ENCODE measurements at places on chromosomes 2 and 18. TPM values are rescaled to one million over a fixed set of nuclear protein-coding genes. Genes with fewer than 3 reads are reported as not detected.

- no peaks in the 10 kb centered on the region for H3K27me3 ChIP-seq
- no peaks in the 10 kb centered on the region for H3K36me3 ChIP-seq
Measured at GRCh38 chr18:3910512-3910911, 460.5 kb downstream of the TGIF1 start.

- no peaks in the 10 kb centered on the region for H3K27me3 ChIP-seq
- peaks cover 9% of the 10 kb centered on the region for H3K4me1 ChIP-seq
- peak; percentile 94 for DNase-seq
- H3K4me3 ChIP-seq: no peak overlapping the region
- H3K27ac ChIP-seq: no peak overlapping the region
- no peaks in the 10 kb centered on the region for H3K36me3 ChIP-seq
Measured at GRCh38 chr18:9814431-9814830, 71.3 kb upstream of the TXNDC2 start.

GRCh38 chr2:215536510-215536909 lies 100.6 kb upstream of the FN1 start:
- peaks cover 8% of the 10 kb centered on the region for H3K4me1 ChIP-seq
- no peak overlapping the region for H3K4me3 ChIP-seq
- peak; percentile 41 for DNase-seq
- no peaks in the 10 kb centered on the region for H3K27me3 ChIP-seq
- no peaks in the 10 kb centered on the region for H3K36me3 ChIP-seq

DNA sequence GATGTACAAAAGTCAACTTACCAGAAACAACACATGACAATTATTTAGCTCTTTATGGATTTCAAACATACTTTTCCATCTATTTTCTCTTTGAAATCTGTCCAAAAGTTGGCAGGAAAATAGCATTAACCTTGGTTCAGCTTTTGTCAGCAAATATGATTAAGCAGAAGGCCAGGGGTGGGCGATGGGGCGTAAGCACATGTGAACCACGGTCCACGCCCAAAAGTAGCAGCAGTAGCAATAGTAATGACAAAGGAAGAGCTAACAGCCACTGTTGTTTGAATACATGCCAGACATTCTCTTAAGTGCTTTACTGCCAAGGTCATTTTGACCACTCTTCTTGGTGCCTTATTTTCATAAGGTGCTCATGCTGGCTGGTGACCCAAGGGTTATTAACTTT lies 73.5 kb downstream of the ANTXR1 start:
- H3K27ac ChIP-seq: no peak overlapping the region
- peaks cover 3% of the 10 kb centered on the region for H3K36me3 ChIP-seq
- H3K4me1 ChIP-seq: peaks cover 27% of the 10 kb centered on the region
- no peak overlapping the region for H3K4me3 ChIP-seq

DNA sequence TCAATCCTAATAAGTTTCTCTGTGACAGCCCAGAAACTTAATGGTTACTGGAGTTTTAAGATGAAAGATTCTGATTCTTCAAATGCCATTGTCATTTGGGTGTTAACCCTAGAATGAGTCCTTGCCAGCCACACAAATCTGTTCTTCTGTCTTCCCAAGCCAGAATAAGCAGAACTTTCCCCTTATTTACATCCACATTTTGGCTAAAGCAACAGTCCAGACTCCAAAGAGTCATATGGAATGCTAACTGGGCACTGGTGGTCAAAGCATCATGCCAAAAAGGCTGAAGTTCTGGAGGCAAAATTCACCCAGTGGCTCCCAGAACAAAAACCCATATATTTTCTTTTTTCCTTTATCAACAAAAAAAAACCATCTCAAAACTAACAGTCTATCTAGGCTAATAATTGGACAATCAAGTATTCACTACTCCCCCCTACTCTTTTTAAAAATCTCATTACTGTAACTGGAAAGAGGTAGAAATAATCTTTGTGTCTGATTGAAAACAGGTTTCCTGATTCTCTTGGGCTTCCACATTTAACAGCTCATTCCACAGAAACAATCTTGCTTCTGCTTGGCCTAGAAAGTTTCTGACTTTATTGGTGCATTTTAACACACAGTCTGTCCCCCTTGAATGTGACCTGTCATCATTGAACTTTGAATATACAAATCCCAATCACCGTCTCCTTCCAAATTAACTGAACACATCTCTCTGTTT lies 89.6 kb upstream of the SETBP1 start:
- no peaks in the 10 kb centered on the region for H3K36me3 ChIP-seq
- no peak overlapping the region for H3K4me3 ChIP-seq
- H3K4me1 ChIP-seq: peaks cover 11% of the 10 kb centered on the region
- DNase-seq: peak; percentile 24
- no peak overlapping the region for H3K27ac ChIP-seq

- no peak overlapping the region for H3K27ac ChIP-seq
- no peaks in the 10 kb centered on the region for H3K4me1 ChIP-seq
- no peaks in the 10 kb centered on the region for H3K27me3 ChIP-seq
- H3K4me3 ChIP-seq: no peak overlapping the region
Measured at GRCh38 chr2:150548527-150548926, 61.1 kb upstream of the RND3 start.

GRCh38 chr2:238488347-238488826 lies 61.7 kb downstream of the ASB1 start:
- H3K27me3 ChIP-seq: no peaks in the 10 kb centered on the region
- H3K4me1 ChIP-seq: no peaks in the 10 kb centered on the region

- peak; percentile 68 for DNase-seq
- H3K36me3 ChIP-seq: no peaks in the 10 kb centered on the region
- no peak overlapping the region for H3K27ac ChIP-seq
- H3K4me1 ChIP-seq: no peaks in the 10 kb centered on the region
Measured at GRCh38 chr2:216090369-216090786, 8.7 kb downstream of the TMEM169 start.

DNA sequence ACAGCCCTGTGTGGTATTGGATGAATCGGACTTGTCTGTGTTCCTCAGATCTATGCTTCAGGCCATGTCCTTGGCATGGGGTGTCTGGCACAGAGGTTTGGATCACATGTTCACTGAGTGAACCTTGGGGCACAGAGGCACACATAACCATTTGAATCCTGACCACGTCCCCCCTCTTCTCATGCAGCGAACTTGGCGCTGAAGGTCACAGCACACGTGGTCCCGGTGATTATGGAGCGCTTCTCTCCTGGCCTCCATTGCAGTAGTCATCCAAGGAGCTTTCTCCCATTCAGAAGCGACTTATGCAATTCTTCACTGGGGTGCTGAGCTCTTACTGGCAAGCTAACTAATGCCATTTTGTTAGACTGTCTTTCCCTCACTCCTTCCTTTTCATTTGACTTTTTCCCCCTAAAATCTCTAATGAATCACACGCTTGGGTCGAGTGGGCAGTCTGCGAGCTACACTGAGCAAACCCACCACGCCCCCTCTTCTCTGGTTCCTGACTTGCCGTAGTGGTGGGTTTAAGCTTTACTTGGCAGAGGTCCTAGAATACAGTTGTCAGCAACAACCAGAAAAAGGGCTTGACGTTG lies 59.4 kb downstream of the KCNG2 start:
- peaks cover 2% of the 10 kb centered on the region for H3K4me1 ChIP-seq
- H3K36me3 ChIP-seq: no peaks in the 10 kb centered on the region
- no peaks in the 10 kb centered on the region for H3K27me3 ChIP-seq
- no peak overlapping the region for H3K27ac ChIP-seq

DNA sequence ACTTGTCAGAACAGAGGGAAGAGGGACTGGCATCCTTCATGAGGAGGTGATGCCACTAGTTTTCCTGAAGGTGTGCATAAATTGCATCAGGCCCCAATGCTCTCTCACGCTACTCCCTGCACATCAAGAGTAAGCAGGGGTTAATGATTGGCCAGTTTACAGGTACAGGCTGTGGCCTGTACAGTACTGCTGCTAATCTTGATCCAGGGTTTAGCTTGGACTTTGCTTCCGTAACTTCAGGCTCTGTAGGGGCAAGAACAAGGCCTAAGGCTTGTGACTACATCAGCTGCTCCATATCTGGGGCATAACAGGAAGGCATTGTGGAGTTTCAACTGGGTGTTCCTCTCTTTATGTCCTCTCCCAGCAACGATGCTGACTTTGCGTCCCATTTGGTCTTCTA lies 96.8 kb upstream of the FZD7 start:
- H3K27me3 ChIP-seq: peaks cover 7% of the 10 kb centered on the region
- no peaks in the 10 kb centered on the region for H3K4me1 ChIP-seq
- H3K4me3 ChIP-seq: no peak overlapping the region
- no peaks in the 10 kb centered on the region for H3K36me3 ChIP-seq

DNA sequence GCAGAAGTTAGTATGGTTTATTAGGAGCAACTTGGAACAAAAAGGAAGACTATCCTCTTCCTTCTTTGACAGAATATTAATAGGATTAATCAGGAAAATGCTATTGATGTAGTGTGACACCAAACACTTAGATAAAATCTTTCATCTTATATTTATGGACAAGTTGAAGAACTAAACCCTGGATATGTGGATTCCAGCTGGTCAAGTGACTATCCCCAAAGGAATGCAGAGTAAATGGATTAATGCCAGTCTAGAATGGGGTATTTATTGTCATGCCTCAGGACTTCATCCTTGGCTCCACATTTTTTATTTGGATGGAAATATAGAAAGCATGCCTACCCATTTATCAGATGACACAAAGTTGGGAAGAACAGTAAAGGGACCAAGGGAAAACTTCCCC lies 124.0 kb upstream of the TTC39C start:
- H3K36me3 ChIP-seq: no peaks in the 10 kb centered on the region
- no peaks in the 10 kb centered on the region for H3K27me3 ChIP-seq
- no peaks in the 10 kb centered on the region for H3K4me1 ChIP-seq
- no peak overlapping the region for H3K27ac ChIP-seq
- DNase-seq: peak; percentile 27

CRYGB gene
- polyA plus RNA-seq: not detected

RBFA gene
- 27.7 TPM for polyA plus RNA-seq

GULP1 gene
- polyA plus RNA-seq: 53.1 TPM

ZEB2 gene
- polyA plus RNA-seq: 130 TPM

CNTNAP5 gene
- polyA plus RNA-seq: not detected

GCG gene
- polyA plus RNA-seq: not detected

CFC1 gene
- polyA plus RNA-seq: not detected

LIPG gene
- polyA plus RNA-seq: 0.30 TPM

All from fibroblast of lung (primary cell).